ENCODE measurements at places on chromosomes 2 and 18. TPM values are rescaled to one million over a fixed set of nuclear protein-coding genes. Genes with fewer than 3 reads are reported as not detected.
A peak's percentile ranks its signal among the peaks of the same experiment; 100 is the strongest.

DNA sequence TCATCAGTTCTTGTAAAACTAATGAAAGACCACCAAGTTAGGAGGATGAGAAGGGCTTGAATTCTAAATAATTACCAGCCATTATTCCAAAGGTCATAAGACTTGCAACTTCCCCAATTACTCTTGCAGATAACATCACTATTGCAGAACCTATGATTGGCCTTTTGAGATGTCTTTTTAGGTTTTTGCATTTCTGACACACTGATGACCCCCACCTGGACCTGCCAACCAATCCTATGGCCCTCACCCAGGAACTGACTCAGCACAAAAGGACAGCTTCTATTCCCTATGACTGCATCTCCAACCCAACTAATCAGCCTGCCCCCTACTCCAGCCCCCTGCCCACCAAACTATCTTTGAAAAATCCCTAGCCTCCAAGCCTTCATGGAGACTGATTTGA, 111.5 kb upstream of the COPS8 start:
- DNase-seq: no peak

GRCh38 chr2:239057533-239057932, 209.6 kb downstream of the TWIST2 start:
- DNase-seq: no peak

DNA sequence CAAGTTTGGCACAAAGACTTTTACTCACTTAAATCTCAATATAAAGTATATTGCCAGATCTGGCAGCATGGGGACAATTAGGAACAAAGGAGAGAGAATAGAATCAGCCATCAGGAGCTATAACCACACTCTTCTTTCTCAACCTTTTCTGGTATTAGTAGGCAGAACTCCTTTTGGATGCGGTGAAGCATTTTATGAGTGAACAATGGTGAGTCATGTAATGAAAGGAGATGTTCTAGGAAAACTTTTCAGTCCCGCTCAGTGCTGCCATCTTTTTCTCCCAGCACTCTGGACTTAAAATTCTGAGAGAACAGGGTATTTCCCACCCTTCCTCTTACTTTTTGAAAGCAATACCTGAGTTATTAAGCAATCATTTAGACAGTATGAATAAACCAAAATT, 32.2 kb downstream of the PLEKHA3 start:
- no peak for DNase-seq

GRCh38 chr2:21860907-21861306, 737.1 kb downstream of the TDRD15 start:
- no peak for DNase-seq

- no peak for DNase-seq
These were observed 116.8 kb upstream of the SERPINE2 start for GRCh38 chr2:224155896-224156295.

- DNase-seq: peak; percentile 47
These were observed 743 bp downstream of the HADHA start for GRCh38 chr2:26243470-26244308.

- no peak for DNase-seq
These were observed 36.4 kb downstream of the ALPK2 start for GRCh38 chr18:58592223-58593214.

GRCh38 chr2:219045937-219046550, 4.7 kb upstream of the CFAP65 start:
- DNase-seq: peak; percentile 11

DNA sequence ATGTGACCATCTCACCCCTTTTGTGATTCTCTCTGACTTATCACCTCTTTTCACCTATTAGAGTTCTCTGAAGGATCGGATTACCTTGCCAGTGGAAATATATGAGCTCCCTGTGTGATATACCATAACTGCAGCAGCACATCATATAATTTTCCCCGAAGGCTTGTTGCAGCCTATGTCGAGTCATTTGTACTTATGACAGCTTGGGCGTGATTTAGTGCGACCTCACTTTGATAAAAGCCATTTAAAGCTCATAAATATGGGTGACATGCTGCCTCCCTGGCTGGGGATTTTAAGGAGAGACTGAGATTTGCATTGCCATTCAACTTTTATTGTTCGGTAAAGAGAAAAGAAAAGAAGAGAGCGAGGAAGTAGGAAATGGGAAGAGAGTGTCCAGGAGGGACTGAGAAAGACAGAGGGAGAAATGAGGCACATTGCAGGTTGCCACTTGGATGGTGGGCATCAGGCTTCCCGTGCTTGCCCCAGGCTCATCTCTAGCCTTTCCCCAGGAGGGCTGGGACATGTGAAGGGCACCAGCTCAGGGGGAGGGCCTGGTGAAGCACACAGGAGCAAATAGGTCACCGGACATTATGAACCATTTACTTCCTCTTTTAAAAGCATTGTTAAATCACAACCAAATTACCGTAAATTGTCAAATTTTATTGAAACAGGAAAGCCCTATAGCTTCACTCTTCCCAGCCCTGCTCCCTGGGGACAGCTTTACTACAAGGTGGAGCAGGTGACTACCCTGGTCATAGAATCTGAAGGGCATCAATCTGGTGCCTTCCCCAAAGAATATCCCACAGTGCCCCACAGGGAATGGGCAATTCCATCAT, 161.3 kb downstream of the SETBP1 start:
- peak; percentile 4 for DNase-seq

DNA sequence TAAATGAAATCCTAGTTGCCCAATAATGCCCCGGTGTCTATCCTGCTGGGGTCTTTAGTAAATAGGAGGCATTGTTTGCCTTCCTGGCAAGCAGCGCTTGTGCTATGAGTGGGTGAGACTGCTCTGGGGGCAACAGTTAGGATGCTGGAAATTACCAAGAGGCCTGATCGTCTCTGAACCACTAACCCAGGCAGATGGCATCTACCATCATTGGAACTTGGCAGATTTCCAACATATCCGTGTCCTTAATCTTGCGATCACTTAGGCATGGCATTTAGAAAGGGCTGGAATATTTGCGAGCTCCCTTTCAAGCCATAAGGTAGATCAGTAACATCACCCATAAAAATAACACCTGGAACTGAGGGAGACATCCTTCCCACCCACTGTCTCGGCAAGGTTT, 18.8 kb upstream of the SH3RF3 start:
- DNase-seq: no peak

DNA sequence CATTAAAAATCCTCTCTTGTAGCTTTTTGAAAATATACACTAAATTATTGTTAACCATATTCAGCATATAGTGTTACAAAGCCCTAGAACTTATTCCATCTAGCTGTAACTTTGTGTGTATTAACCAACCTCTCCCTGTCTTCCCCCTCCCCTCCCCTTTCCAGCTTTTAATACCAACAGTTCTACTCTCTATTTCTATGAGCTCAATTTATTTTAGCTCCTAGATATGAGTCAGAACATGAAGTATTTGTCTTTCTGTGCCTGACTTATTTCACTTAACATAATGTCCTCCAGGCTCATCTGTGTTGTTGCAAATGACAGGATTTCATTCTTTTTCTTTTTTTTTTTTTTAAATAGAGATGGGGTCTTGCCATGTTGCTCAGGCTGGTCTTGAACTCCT, 45.1 kb downstream of the GPD2 start:
- DNase-seq: no peak

- DNase-seq: no peak
These were observed 825 bp downstream of the GRB14 start for GRCh38 chr2:164620457-164620856.

DNA sequence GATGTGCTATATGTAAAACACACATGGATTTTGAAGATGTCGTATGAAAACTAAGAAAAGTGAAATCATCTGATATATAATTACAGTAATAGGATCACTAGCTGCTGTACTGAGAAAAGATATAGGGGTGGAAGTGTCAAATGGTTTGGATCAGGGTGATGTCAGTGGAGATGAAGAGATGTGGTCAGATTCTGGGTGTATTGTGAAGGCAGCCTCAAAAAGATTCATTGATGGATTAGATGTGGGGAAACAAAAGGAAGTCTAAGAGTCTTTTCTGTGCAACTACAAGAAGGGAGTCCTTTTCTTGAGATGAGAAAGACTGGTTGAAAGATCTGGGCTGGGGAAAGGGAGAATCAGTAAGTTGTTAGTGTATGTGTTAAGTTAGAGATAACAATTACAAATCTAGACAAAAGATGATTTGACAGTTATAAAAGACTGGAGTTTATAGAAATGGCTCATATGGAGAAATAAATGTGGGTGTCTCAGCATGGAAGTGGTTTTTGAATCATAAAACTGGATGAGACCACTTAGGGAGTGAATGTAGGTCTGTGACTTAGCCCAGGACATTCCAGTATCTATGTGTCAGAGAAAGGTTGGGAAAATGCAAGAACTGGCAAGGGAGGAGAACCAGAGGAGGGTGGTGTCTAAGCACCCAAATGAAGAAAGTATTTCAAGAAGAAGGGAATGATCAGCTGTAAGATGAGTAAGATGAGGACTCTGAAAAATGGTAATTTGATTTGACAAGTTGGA, 347.4 kb downstream of the PARD3B start:
- no peak for DNase-seq

- peak; percentile 19 for DNase-seq
These were observed 13.2 kb downstream of the MEMO1 start for GRCh38 chr2:31997653-31998052.

DNA sequence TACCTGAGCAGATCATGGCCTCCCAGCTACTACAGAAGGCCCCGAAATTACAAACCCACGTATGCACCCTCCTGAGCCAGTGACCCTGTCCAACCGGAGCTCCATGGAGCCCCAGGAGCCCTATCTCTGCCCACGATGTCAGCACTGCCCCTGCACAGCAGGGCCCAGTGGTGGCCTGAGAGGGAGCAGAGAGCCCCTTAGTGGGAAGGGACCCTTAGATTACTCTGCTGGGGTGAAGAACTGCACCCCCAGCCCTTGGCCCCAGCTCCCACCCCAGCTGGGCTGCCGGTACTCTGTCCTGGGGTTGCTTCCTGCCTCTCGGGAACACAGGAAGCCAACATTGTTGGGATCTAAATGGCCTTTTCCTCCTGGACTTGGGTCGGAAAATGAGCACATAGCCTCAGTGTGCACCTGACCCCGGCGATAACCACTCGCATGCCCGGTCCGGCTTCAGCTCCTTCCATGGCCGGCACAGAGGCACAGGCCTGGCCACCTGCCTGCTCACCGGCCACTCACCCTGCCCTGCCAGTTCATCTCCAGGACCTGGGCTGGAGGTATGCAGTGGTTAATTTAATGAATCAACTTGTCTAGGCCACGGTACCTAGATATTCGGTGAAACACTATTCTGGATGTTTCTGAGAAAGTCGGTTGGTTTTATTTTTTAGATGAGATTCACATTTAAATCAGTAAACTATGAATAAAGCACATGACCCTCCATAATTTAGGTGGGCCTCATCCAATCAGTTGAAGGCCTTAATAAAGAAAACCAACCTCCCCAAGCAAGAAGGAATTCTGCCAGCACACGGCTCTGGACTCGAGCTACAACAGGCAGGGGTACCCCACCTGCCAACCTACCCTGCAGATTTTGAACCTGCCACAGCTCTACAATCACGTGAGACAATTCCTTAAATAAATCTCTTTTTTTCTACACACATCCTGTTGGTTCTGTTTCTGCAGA, 19.2 kb downstream of the TNS1 start:
- no peak for DNase-seq

- no peak for DNase-seq
These were observed 1.7 kb upstream of the GPR35 start for GRCh38 chr2:240623531-240624010.

DNA sequence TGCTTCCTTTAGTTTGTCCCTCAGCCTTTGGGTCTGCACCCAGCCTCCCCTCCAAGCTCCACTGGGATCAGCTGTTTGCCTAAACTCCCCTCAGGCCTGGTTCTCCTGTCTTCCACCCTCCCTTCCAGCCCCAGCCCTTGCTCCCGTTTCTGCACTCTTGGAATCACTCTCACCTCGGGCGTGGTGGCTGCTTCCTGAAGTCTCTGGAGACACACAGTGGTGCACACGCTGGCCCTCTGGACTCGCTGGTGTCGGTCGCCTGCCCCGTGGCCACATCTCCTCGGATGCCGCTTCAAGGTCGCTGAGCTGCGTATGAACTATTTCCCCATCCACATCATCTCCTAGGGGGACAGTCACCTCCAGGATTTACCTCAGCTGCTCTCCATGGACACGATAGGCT, 46.3 kb downstream of the PSMG2 start:
- DNase-seq: no peak

GRCh38 chr18:25661831-25662230, 309.9 kb upstream of the ZNF521 start:
- no peak for DNase-seq

DNA sequence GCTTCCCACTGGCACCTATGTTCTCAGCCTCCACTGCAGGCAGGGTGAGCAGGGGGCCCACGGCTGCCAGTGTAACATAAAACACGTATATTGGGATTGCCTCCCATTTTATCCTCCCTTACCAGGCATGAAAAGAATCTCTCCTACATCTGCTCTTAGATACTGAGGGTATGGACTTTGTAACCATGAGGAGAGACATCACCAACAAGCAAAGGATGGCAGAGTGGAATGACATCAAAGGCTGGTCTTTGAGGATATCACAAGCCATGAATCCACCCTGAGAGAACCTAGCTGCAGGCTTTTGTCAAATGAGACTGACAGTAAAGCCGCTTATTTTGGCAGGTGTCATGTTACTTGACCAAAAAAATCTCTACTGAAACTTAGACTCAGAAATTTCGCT, 7.4 kb downstream of the NPHP1 start:
- DNase-seq: no peak

DNA sequence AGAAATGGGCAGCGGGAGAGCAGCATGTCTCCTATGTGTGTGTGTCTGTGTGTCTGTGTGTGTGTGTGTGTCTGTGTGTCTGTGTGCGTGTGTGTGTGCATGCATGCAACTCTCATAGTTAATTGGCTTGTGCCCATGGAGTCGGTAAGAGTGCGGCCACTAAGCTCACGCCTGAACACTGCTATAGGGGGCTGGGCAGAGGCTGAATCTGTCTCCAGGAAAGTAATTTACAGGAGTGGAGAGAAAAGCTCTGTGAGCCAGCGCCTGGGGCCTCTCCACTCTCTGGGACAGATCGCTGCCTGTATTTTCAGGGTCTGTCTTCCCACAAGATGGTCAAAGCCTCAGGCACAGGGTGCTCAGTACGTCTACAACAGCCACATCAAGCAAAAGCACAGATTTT, 553.4 kb downstream of the TNS1 start:
- no peak for DNase-seq

DNA sequence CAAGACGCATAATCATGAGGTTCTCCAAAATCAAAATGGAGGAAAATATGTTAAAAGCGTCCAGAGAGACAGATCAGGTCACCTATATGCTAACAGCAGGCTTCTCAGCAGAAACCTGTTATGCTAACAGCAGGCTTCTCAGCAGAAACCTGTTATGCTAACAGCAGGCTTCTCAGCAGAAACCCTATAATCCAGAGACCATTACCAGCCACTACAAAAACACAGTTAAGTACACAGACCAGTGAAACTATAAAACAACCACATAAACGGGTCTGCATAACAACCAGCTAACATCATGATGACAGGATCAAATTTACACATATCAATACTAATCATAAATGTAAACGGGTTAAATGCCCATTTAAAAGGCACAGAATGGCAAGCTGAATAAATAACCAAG, 1548.4 kb upstream of the TMEFF2 start:
- DNase-seq: no peak

The TSPYL6 gene
- not detected for total RNA-seq

The DNER gene
- total RNA-seq: not detected

The DOK6 gene
- not detected for total RNA-seq

The ELOA2 gene
- not detected for total RNA-seq

The OR6B3 gene
- not detected for total RNA-seq

The PLCL1 gene
- not detected for total RNA-seq

The SP140 gene
- 6.4 TPM for total RNA-seq

The RUFY4 gene
- total RNA-seq: not detected

The SELENOI gene
- total RNA-seq: 44.8 TPM

The GALM gene
- total RNA-seq: 9.0 TPM

The WNT6 gene
- 0.74 TPM for total RNA-seq

All from OCI-LY7 (cell line).